A549 treated with ZK216348 at 1 μM for 4 hours (cell line): ENCODE measurements at places on chromosomes 2 and 18. TPM values are rescaled to one million over a fixed set of nuclear protein-coding genes. Genes with fewer than 3 reads are reported as not detected.

Gene OTOS
- not detected in 5 replicates for total RNA-seq

Gene GULP1
- total RNA-seq = 27.9 to 42.0 TPM (median 37.5 TPM) in 5 replicates

Gene UPP2
- total RNA-seq = not detected in 5 replicates

Gene GALNT14
- 37.1 to 50.5 TPM (median 47.5 TPM) in 5 replicates for total RNA-seq

Gene MBP
- total RNA-seq = 16.5 to 24.9 TPM (median 18.8 TPM) in 5 replicates

Gene GPR148
- not detected in 5 replicates for total RNA-seq

Gene CYS1
- 1.2 to 1.8 TPM (median 1.4 TPM) in 5 replicates for total RNA-seq

Gene DCDC2C
- 0.77 TPM in 1 of 5 replicates, not detected in the others for total RNA-seq

Gene GAL3ST2
- total RNA-seq = 0.20 to 0.46 TPM (median 0.33 TPM) in 5 replicates

Gene FOXD4L1
- 0.25 to 0.50 TPM (median 0.28 TPM) in 5 replicates for total RNA-seq

Gene TLX2
- 0.15 to 0.74 TPM (median 0.21 TPM) in 5 replicates for total RNA-seq

Gene ERFE
- total RNA-seq = 6.0 to 9.9 TPM (median 9.1 TPM) in 5 replicates
